ENCODE measurements at places on chromosomes 6 and 20.

DNA sequence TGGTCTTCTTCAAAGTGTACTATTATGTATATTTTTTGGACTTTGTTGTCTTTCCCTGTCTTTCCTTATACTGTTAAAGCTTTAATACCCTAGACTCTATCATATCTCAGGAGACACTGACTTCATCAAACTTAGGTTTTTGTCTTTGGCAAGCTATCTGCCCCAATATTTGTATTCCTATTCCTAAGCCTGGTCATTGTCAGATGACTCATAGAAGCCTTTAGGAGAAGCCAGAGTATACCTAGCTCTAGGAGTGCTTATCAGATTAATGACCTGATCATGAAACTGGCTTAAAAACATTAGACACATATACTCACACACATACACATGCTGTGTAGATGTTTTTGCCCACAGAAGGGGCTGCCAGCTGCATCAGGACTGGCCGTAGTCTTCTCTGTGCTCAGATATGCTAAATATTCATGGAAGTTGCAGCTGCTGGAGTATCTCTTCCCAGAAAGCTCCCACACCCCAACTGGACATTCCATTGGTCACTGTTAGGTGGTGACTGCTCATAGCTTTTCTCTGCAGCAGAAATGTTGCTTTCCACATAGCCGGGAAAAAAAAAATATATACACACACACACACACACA is 102.0 kb downstream of the ANKS1A start:
- DNase-seq, result peak; percentile 24

DNA sequence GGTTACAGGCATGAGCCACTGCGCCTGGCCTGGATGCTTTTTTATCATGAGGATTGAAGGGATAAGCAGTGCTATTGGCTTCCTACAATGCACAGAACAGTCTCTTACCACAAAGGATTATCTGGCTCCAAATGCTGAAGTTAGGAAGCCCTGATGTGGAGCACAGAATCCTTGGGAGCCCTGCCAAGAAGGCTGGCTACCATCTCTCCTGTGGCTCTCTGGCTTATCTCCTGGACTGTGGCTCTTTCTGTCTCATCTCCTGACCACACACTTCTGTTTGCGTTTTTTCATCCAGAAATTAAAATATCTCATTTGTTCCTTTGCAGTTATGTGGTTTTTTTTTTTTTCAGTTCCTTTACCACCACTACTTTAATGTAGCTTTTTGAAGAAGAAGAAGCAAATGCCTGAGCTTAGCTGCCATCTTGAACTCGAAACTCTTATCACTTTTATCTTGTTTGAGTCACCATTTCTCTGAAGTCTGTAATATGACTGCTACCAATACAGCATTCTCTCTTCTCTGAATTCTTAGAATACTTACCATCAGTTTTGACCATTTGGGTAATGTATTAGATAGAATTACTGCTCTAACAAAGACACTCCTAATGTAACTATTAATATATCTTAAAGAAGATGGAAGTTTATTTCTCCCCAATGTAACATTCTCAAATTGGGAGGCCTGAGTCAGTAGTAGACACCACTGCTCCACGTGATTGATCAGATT is 1044.7 kb downstream of the KIF16B start:
- peak; percentile 19 for DNase-seq

GRCh38 chr6:75368151-75368779 is 83.7 kb upstream of the TMEM30A start:
- no peak for DNase-seq

DNA sequence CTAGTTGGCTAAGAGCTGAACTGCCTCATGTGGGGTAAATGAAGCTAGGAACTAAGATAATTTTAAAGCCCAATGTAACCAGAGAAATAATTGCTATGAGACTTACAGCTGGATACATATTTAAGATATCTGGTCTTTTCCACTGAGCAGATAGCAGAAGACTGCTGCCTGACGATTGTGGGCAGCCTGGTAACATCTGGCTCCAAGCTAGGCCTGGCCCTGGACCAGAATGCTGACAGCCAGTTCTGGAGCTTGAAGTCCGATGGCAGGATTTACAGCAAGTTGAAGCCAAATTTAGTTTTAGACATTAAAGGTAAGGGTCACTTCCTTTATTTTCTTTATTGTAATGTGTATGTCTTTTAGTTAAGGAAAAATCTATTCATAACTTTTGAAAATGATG is 65.7 kb downstream of the RTN4IP1 start:
- DNase-seq, result no peak

GRCh38 chr6:33738153-33738552 is 8.6 kb downstream of the IP6K3 start:
- DNase-seq, result no peak

GRCh38 chr6:165117121-165117520 is 192.3 kb downstream of the C6orf118 start:
- DNase-seq, result peak; percentile 45

DNA sequence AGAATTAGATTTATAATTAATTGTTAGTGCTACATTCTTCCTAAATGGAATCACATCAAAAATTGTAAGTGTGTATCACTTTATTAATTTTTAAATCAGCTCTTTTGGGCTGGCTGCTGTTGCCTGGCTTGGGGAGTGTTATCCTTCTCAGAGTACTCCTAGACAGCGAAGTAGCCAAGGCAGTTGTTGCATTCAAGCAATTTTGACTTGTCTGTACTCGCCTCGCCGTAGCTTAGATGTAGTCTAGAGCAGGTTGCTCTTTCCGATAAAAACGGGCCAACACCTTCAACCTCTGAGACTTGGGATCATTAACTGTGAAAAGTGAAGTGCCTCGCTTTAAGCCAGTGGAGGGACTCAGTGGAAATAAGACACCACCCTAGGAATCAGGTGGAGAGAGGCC is 151.3 kb downstream of the FARS2 start:
- no peak for DNase-seq

GRCh38 chr6:137877113-137877512 is 10.1 kb downstream of the TNFAIP3 start:
- DNase-seq, result no peak

Data from fibroblast of skin of back (primary cell).